ENCODE measurements at places on chromosomes 13 and 19.

DNA sequence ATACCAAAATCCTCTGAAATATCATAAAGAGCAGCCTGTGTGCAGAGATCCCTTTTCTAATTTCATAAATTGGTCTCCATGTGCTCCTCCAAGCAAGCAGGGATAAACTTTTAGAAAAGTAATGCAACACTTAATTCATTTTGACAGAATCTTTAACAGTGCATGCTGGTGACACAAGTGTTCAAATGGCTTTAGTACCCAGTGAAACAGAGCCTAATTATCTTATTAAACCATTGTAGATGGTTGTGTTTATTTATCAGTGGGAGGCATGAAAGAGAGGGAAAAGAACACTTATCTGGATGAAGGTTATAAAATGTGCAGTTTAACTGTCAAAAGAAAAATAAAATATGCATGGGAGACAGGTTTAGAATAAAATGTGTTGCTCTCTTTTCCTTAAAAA is 945.0 kb upstream of the PCDH20 start:
- DNase-seq = no peak

DNA sequence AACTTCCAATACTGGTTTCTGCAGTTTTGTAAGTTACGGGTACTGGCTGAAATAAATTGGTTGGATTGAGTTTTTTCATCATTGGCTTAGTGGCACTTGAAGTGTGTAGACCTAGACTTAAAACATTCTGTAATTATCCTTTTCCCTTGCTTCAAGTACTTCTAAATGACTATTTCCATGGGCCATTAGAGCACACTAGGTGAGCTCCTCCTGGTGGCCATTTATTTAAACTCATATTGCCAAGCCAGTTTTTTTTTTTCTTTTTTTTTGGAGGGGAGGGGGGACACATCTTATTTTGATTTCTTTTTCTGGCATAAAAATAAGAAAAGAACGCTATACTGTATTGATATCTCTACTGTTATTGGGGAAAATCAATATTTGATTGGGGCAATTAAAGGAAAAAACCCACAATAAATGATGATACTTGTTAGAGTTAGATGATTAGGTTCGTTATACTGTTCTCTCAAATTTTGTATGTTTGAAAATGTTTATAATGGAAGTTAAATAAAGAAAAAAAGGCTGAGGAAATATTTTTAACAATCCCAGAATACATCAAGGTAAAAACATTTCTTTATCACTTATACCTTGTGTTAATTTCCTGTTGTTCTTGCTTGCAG is 82.9 kb downstream of the PDS5B start:
- no peak for DNase-seq

DNA sequence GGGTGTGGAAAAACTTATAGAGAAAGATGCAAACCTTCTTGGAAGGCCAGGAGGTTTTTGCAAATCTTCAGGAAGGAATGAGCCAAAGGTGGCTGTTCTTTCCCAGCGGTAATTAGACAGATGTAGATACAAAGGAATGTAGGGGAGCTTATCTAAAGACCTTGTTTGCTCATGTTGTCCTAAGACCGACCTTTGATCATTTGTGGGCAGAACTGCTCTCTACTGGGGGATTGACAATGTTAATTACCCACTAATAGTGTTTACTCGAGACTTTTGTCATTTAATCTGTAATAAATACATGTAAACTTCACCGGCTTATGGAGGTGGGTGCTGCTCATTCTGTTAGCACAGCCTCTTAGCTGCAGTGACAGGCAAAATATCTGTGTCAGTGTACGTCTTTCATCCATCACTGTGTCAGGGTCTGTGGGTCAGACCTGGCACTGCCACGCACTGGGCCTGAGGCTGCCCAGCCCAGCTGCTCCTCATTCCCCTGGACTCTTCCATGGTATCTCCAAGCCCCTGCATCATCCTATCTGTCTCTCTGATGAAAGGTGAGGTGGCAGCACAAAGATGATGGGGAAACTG is 68.3 kb downstream of the ZNF431 start:
- DNase-seq = no peak

GRCh38 chr13:22929381-22930126 is 251.2 kb upstream of the SGCG start:
- no peak for DNase-seq

DNA sequence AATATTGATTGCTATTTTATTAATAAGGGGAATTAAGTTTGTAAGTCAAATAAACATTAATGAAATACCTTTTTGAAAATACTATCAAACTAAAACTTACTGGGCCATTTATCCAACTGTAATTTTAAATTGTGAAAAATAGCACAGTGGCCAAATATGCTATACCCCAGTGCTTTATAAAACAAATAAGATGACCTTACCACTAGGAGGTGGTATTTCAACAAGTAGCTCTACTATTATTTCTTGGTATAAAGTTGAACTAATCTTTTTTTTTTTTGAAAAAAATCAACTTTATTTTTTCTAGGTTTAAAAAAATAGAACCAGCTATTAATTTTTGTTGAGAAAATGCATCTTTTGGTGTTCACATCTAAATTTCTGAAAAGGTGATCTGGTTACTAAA is 14.7 kb downstream of the LACC1 start:
- DNase-seq = no peak

- no peak for DNase-seq
Measured at GRCh38 chr13:102682727-102683126, 12.1 kb downstream of the METTL21C start.

DNA sequence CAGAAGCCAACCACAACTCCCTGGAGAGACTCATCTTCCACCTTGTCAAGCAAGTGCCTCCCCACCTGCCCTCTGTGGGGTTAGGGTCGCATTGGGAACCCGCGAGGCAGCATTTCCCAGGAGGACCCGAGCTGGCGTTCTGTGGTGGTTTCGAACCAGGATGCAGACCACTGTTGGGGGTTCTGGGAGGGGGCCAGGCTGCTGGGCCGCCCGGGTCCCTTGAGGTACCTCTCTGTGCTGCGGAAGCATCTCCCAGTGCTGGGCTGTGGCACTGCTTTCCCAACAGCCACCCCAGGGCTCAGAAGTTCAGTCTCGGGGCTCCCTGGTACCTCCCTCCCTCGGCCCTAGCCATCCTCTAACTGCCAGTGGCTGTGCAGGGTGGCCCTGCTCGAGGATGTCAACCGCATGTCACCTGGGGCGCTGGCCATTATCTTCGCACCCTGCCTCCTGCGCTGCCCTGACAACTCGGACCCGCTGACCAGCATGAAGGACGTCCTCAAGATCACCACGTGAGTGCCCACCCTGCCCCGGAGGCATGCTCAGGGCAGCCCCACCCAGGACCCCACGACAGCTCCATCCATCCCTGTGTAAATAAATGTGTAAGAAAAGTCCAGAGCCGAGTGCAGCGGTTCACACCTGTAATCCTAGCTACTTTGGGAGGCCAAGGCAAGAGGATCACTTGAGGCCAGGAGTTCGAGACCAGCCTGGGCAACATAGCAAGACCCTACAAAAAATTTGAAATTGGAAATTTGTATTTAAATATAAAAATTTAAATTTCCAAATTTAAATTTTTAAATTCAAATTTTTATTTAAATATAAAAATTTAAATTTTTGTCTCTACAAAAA is 8.2 kb upstream of the USE1 start:
- no peak for DNase-seq

- DNase-seq = no peak
Measured at GRCh38 chr19:32798201-32798600, 71.4 kb downstream of the SLC7A9 start.

GRCh38 chr13:110108348-110109139 is 198.4 kb downstream of the COL4A1 start:
- DNase-seq = no peak

- DNase-seq = no peak
Measured at GRCh38 chr13:102128216-102128810, 273.5 kb downstream of the FGF14 start.

GRCh38 chr13:100211016-100211710 is 122.3 kb downstream of the PCCA start:
- DNase-seq = no peak

DNA sequence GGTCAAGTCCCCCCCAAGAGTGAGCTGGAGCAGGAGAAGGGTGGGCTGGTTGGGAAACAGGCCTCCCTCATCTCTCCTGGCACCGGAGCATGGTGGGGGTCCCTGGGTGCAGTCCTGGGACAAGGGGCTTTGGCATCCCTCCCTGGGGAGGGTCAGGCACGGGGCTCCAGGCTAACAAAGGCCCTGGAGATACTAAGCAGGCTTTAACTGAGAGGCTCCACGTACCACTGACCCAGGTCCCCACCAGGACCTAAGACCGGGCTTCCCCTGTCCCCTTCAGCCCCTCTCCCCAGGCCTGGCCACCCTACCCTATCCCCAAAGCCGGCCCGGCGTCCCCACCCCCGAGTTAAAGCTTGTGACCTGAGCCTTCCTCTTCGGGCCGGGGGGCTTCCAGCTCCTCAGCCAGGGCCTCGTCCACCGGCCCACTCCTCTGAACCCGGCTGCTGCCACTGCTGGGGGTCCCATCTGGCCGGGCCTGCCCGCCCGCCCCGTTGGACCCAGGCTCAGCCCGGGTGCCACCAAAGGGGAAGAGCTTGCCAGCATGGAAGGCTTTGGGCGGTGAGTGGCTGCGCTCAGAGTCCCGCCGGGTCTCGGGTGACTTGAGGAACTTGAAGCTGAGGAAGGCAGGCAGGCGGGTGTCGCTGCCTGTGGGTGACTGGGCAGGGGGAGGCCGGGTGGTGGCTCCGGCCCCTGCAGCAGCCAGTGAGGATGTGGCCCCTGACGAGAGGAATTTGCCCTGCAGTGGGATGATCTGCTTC is 10.1 kb downstream of the ANO8 start:
- DNase-seq = no peak

- DNase-seq = no peak
Measured at GRCh38 chr13:110307767-110308655, 927 bp downstream of the COL4A2 start.

- peak; percentile 76 for DNase-seq
Measured at GRCh38 chr13:30744056-30744680, 8.8 kb downstream of the ALOX5AP start.

DNA sequence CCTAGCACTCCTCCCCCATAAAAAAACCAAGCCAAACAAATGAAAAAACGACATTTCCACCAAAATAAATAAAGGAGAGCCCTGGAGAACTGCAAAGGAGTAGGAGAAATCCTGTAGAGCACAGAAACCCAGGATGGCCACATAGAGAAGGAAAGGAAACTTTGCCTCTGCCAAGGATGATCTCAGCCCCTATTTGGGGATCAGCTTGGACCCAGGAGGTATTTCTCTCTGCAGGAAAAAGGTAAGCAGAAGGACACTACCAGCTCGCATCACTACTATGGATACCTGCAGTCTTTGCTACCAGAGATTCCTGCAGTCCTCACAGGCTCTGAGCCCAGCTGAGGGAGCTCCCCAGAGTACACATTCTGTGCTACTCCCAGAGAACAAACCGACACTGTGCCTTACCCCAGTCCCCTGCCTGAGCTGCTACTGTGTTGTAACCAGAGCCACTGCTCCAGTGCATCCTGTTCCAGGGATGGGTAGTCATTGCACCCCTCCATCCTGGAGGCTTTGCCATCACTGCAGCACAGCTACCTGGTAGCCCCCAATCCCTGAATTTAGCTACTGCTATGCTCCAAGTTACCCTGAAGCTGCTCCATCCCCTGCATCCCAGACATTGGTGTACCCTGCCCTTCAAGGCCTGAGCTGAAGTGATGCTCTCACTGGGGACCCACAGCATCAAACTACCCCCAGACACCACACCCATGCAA is 41.7 kb downstream of the VWA8 start:
- no peak for DNase-seq

GRCh38 chr19:49929611-49930482 is 543 bp upstream of the NUP62 start:
- peak; percentile 81 for DNase-seq

GRCh38 chr19:11205939-11206570 is 8.7 kb upstream of the KANK2 start:
- DNase-seq = no peak

DNA sequence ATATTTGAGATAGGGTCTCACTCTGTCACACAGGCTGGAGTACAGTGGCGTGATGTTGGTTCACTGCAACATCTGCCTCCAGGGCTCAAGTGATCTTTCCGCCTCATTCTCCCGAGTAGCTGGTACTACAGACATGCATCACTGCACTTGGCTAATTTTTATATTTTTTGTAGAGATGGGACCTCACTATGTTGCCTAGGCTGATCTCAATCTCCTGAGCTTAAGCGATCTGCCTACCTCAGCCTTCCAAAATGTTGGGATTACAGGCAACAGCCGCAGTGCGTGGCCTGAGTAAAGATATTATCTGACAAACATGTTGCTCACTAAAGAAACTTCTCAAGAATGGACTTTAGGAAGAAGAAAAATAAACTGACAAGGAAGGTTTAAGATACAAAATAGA is 125.4 kb upstream of the ABCC4 start:
- DNase-seq = no peak

DNA sequence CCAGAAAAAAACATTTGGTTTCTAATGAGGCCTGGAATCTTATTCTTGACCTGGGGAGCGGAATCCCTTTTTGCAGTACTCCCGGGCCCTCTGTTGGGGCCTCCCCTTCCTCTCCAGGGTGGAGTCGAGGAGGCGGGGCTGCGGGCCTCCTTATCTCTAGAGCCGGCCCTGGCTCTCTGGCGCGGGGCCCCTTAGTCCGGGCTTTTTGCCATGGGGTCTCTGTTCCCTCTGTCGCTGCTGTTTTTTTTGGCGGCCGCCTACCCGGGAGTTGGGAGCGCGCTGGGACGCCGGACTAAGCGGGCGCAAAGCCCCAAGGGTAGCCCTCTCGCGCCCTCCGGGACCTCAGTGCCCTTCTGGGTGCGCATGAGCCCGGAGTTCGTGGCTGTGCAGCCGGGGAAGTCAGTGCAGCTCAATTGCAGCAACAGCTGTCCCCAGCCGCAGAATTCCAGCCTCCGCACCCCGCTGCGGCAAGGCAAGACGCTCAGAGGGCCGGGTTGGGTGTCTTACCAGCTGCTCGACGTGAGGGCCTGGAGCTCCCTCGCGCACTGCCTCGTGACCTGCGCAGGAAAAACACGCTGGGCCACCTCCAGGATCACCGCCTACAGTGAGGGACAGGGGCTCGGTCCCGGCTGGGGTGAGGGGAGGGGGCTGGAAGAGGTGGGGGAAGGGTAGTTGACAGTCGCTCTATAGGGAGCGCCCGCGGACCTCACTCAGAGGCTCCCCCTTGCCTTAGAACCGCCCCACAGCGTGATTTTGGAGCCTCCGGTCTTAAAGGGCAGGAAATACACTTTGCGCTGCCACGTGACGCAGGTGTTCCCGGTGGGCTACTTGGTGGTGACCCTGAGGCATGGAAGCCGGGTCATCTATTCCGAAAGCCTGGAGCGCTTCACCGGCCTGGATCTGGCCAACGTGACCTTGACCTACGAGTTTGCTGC is at the start of gene ICAM4:
ICAM4 (plus strand) TSS at position 153 of the 935 bp plus-strand sequence; CDS start at position 211, 58 bp downstream.
- no peak for DNase-seq

DNA sequence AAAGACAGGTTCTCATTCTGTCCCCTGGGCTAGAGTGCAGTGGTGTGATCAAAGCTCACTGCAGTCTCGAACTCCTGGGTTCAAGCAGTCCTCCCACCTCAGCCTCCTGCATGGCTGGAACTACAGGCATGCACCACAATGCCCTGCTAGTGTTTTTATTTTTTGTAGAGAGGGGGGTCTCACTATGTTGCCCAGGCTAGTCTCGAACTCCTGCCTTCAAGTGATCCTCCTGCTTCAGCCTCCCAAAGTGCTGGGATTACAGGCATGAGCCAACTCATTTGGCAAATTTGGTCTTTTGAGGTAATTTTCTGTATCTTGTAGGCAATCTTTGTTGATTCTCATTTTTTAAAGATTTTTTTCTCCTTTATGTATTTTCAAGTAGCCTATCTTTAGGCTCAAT is 205.7 kb downstream of the ZIC5 start:
- DNase-seq = no peak

Data from activated CD8-positive, alpha-beta memory T cell treated with anti-CD3 and anti-CD28 coated beads for 4 hours (primary cell).